Cerebellar nuclear complex (tissue), 1 donor: ENCODE measurements at places on chromosomes 4 and X.

DNA sequence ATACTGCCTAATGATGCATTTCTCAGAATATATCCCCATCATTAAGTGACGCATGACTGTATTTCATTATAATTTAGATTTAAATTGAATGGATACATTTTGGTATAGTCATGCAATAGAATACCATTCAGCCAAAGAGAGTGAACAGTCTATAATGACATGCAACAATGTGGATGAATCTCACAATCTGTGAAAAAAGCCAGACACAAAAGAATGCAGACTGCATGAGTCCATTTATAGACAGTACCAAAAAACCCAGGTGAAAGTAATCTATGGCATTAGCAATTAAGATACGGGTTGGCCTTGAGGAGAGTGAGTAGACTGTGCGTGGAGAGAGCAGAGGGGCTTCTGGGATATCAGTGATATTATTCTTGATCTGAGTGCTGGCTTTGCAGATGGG lies 239.7 kb upstream of the PGRMC2 start:
- no peak for DNase-seq

- no peak for DNase-seq
Observed at GRCh38 chr4:182944484-182945213, 27.5 kb upstream of the DCTD start.

DNA sequence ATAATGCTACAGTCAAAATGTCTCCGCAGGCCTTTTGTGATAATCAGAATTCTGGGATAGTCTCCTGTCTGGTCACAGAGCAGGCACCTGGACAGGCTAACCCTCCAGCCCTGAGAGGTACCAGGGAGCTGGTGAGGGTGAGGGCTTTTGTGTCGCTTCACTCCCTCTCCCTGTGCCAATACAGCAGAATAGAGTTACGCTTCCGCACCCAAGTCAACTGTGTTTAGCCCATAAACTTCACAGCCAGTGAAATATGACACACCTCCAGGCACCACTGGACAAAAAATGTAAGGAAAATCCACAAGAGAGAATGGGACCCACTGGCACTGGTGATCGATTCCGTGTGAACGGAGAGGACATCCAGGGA lies 1.3 kb downstream of the GAK start:
- DNase-seq: no peak

- no peak for DNase-seq
Observed at GRCh38 chr4:46992338-46992737, 1.0 kb downstream of the GABRA4 start.

GRCh38 chr4:25098964-25099891 lies 61.0 kb downstream of the SEPSECS start:
- DNase-seq: no peak

GRCh38 chr4:40335525-40335894 lies 377 bp downstream of the CHRNA9 start:
- DNase-seq: no peak

- no peak for DNase-seq
Observed at GRCh38 chrX:5324546-5324945, 904.1 kb downstream of the NLGN4X start.
